ENCODE measurements at places on chromosomes 13 and 19. TPM values are rescaled to one million over a fixed set of nuclear protein-coding genes. Genes with fewer than 3 reads are reported as not detected.

FPR1 gene
- total RNA-seq = not detected

JAK3 gene
- 231 TPM for total RNA-seq

PPM1N gene
- 2.5 TPM for total RNA-seq

EBI3 gene
- 7.8 TPM for total RNA-seq

RDH8 gene
- not detected for total RNA-seq

TPP2 gene
- total RNA-seq = 51.9 TPM

PODNL1 gene
- not detected for total RNA-seq

PROZ gene
- not detected for total RNA-seq

APOC4 gene
- not detected for total RNA-seq

ZNF844 gene
- 1.6 TPM for total RNA-seq

RNF113B gene
- total RNA-seq = not detected

FXYD5 gene
- total RNA-seq = 294 TPM

FFAR2 gene
- not detected for total RNA-seq

GZMM gene
- 20.7 TPM for total RNA-seq

Measured in activated naive CD4-positive, alpha-beta T cell treated with anti-CD3 and anti-CD28 coated beads for 36 hours (primary cell).